ENCODE measurements at places on chromosomes 16 and 17.

DNA sequence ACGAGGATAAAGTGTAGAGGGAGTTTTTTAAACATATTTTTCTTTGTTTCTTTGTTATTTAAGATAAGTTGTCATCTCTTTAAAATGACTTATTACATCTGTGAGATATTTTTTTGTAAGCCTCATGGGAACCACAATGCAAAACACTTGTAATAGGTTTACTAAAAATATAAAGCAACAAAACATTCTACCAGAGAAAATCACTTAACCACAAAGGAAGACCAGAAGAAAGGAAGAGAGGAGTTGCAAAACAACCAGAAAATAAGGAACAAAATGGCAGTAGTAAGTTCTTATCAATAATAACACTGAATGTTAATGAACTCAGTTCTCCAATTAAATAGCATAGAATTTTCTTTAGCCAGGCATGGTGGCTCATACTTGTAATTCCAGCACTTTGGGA, 22.9 kb downstream of the DHRS7B start:
- no peak for DNase-seq

DNA sequence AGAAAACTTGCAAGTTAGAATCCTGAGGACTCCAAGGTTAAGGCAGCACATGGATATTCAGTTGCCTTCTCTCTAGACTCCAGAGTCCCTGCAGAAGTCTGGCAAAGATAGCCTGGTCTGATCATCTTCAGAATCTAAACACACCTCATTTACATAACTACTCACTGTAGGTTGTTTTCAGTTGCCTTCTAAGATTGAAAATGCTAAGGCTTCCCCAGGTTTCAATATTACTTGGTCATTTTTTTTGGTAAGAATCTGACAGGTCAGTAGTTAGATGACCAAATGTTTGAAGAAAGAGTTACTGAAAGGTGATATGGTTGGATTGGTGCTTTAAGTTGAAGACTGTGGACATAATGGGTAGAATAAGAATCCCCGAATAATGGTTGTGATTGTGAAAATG, 205.4 kb upstream of the KCNJ16 start:
- no peak for DNase-seq

GRCh38 chr17:48175692-48176470, 68.3 kb downstream of the SNX11 start:
- DNase-seq: no peak

DNA sequence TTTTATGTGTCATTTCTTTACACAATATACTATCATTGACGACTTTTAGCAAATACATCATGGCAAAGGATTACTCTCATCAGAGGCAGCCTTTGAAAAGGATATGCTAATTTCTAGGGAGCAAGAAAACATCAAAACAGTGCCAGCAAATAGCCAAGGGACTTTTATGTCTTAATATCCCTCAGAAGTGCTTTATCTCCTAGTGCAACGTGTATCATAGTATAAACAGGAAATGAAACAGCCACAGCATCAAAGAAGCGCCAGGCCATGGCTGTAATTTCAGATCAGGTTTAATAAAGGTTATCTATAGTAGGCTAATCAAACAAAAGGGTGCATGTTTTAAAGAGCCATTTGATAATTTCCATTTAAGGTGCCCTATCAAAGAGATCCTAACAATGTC, 159.9 kb downstream of the AXIN2 start:
- DNase-seq: no peak

DNA sequence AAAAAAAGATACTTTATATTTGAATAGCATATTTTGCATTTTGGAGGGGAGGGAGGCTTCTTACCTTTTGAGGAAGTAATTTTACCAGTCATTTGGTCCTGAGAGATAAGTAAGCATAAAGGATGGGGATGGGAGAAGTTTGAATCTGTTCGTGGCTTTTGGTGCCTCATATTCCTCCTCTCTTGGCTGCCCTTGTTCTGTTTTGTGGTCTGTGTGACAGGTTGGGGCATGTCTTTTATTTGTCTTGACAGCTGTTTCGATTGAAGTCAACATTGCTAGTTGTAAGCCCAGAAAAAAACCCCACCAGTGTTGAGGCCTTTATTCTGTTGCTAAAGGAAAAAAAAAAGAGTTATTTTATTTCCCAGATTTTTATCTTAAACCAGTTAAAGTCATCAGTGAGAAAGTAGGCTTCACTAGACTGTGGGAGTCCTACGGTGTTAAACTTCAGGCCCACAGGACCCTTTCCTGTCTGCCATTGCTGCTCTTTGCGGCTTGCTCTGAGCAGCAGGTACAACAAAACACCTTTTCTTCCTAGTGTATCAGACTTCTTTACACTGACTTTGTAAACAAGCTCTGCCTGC, 11.4 kb downstream of the SLC7A6 start:
- DNase-seq: peak; percentile 20

DNA sequence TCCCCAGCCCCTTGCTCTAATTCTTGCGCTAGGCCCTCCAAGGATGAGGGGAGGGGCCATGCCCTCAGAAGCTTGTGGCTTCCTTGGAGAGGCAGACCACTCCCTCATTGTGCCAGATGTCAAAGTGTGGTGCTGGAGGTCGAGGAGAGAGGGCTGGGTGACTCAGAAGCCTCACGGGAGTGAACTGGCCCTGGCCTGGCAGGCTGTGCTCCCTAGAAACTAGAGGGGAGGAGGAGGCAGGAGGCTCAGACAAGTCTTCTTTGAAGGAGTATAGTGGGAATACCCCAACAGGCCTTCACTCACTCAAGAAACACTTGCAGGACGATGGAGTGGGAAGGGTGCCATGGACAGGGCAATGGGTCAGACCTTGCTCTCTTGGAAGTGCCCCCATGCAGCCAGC, 18.5 kb downstream of the ANKRD40 start:
- DNase-seq: no peak

- peak; percentile 55 for DNase-seq
Measured at GRCh38 chr17:17729620-17730249, 48.5 kb downstream of the RAI1 start.

- no peak for DNase-seq
Measured at GRCh38 chr17:73598212-73598611, 46.0 kb downstream of the SDK2 start.

- DNase-seq: no peak
Measured at GRCh38 chr16:58170223-58170622, 27.7 kb downstream of the CSNK2A2 start.

Data from activated naive CD4-positive, alpha-beta T cell treated with Interleukin-2 at 50 U/mL for 16 hours (primary cell).